Right lung (tissue), 10 donors: ENCODE measurements at places on chromosomes 1 and 21. TPM values are rescaled to one million over a fixed set of nuclear protein-coding genes. Genes with fewer than 3 reads are reported as not detected.

- peak; percentile 35 for DNase-seq
These were observed 361.0 kb downstream of the ADGRL2 start for GRCh38 chr1:82161700-82162141.

GRCh38 chr1:203477748-203478147 lies 2.1 kb downstream of the PRELP start:
- DNase-seq: no peak

DNA sequence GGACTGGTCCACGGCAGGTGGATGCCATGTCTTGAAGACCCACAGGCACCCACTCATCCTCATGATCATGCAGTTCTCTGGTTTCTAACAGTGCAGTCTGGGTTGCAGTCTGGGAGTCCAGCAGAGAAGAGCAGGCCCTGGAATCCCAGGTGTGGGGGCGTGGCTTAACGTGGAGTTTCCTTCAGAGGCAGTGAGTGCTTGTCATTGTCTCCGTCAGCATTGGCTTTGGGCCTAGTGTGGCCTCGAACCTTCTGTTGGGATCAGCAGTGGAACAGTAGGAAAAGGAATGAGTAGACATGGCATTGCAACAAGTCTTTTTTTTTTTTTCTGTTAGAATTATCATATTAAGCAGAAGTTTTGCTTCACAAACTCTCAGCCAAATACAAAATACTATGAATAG lies 12.8 kb downstream of the LGALS8 start:
- DNase-seq: no peak

DNA sequence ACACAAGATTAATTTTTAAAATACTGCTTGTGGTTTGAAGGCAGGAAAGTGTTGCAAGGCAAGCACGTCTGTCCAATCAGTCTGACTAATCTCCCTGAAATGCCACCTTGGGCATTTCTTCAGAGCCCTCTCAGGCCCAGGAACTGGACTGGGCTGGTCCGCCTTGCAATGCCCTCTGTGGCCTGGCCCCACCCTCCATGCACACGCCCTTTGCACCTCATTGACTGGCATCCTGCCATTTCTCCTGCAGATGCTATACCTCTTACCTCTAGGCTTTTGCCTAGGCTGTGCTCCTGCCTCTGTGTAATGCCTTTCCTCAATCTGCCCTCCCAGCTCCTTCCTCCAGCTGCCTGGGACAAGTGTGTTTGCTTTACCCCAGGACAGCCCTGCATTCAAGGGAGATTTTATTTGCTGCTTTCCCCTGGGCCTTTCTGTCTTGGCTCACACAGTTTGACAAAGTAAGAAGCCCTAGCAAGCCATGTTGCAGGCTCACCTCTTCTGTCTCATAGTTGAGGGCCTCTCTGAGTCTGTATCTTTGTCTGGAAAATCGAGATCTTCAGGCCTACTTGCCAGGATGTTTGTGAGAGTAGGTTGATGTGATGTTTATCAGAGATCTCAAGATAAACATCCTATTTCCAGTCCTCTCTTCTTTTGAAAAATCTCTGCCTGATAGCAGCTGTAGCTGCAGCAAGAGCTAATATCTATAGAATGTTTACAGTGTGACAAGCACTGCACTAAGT lies 149.2 kb upstream of the JUN start:
- peak; percentile 41 for DNase-seq

- DNase-seq: no peak
These were observed 99.9 kb downstream of the LYST start for GRCh38 chr1:235766794-235767285.

- no peak for DNase-seq
These were observed 11.7 kb downstream of the ATP1B1 start for GRCh38 chr1:169118227-169118626.

GRCh38 chr1:204410688-204411450 lies 748 bp downstream of the PPP1R15B start:
- peak; percentile 63 for DNase-seq

DNA sequence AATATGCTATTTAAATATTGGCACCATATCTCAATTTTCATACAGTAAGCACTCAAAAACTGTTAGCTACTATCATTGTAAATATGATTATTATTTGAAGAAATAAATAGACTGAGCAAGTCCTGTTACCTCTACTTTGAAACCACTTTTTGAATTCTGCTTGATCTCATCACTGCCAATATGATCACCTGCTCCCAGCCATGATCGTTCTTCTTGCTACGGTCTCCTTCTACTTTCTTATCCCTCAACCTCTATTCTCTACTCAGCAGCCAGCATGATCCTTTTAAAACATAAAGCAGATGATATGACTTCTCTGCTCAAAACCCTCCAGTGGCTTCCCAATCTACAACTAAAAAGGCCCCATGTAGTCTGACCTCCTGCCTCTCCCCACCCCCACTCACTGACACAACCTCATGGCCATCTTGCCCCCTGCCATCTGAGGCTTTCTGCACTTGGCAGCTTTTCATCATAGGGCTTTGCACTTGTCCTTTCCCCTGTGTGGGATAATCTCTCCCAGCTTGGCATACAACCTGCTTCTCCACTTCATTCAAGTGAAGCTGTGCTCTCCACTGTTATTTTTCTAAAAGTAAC lies 27.2 kb downstream of the CD34 start:
- DNase-seq: no peak

GRCh38 chr1:2556277-2556677 lies at the start of gene TNFRSF14:
TNFRSF14 (plus strand) TSS chr1:2556371; CDS start chr1:2556665, 294 bp downstream.
- peak; percentile 53 for DNase-seq

- DNase-seq: no peak
These were observed 57.3 kb downstream of the SLC25A24 start for GRCh38 chr1:108142773-108143394.

DNA sequence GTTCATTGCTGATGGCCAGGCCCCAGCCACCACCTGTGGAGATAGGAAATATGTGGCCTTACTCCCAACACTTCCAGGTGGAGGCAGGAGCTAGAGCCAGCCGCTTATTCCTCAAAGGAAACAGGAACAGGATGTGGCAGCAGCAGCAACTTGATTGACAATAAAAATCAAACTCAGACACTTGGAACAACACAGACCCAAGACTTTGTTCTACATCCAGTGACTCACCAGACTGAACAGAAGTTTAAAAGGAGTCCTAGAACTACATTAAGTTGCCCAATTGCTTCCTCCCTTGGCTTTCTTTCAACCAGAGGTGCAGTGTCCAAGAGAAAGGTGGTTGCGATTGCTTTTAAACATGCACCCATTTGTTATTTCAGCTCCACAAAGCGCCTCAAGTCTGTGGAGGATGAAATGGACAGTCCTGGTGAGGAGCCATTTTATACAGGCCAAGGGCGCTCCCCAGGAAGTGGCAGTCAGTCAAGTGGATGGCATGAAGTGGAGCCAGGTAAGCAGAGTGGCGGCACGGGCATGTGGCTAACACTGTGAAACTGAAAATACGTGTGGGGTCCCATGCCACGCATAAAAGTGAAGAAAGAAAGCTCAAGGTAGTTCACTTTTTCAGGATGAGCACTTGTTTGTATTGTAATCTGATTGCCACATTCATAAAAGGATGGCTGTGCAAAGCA lies 276.6 kb downstream of the NFIA start:
- DNase-seq: no peak

- DNase-seq: no peak
These were observed 34.2 kb downstream of the HIVEP3 start for GRCh38 chr1:41884256-41885230.

DNA sequence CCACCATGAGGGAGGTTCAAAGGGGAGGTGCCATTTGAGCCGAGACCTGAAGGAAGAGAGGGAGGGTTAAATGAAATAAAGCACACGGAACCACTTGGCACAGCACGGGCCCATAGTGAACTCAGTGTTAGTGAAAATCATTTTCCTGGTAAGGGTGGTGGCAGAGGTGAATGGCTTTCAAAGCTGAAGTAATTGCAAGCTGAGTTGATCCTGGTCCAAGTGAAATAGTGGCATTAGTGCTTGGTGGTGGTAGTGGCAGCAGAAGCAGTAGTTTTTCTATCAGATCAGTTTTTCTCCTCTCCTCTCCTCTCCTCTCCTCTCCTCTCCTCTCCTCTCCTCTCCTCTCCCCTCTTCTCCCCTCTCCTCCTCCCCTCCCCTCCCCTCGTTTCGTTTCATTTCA lies 30.5 kb upstream of the SRSF10 start:
- DNase-seq: no peak

DNA sequence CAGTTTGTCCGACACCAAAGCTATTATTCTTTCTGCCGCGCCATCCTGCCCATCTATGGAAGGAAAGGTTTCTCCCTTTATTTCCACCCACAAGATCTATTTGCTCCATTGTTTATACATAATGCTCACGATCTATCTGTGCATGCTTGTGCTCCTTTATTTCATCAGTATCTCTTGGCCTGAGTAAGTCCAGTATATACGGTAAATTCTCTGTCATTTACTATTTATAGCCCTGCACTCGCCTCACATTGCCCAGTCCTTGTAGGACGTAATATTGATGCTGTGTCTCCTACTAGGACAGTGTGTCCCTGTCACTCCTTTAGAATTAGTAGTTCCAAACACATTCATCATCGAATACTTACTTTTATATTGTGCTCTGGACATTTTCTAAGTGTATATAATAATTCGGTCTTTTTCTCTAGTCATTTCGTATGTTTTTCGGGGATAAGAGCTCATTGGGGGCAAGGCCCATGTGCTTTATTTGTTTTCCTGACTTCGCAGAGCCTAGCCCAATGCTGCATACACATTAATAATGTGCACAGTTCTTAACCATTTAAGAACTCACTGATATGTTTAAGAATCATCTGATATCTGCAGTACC lies 3.1 kb upstream of the NID1 start:
- no peak for DNase-seq

DNA sequence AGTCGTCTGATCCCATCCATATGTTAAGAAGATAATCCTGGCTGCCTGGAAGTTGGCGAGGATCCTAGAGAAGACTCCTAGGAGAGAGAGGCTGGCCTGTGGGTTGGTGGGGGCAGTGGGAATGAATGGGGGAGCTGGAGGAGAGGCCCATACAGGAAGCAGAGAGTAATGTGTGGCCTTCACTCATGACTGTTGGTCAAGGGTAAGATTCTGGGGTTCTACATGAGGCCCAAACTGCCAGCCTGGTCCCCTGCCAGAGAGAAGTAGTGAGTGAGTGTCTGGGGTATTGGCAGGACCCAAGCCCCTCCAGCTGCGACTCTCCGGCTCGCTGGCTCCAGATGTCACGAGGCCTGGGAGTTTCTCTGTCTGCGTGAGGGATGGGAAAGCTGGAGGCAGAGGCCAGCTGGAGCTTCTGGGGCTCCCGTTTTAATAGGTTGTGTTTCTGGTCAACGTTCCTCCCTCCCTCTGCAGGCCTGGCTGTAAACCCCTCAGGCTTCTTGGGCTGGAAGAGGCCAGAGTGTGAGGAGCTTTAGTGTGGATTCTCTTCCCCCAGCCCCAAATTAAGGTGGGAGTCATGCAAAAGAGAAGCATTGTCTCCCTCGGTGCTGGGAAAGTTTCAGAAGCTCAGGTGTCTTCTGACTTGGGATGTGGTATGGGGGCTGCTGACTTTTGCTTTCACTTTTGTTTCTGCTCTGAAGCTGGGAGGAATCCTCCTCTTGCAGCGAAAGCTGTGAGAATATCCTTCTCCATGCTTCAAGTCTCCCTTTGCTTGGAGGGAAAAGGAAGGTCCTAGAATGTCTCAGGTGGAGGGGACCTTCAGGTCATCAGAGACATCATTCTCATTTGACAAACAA lies 2.6 kb downstream of the TMEM51 start:
- no peak for DNase-seq

GRCh38 chr1:216499581-216500272 lies 76.5 kb upstream of the USH2A start:
- no peak for DNase-seq

DNA sequence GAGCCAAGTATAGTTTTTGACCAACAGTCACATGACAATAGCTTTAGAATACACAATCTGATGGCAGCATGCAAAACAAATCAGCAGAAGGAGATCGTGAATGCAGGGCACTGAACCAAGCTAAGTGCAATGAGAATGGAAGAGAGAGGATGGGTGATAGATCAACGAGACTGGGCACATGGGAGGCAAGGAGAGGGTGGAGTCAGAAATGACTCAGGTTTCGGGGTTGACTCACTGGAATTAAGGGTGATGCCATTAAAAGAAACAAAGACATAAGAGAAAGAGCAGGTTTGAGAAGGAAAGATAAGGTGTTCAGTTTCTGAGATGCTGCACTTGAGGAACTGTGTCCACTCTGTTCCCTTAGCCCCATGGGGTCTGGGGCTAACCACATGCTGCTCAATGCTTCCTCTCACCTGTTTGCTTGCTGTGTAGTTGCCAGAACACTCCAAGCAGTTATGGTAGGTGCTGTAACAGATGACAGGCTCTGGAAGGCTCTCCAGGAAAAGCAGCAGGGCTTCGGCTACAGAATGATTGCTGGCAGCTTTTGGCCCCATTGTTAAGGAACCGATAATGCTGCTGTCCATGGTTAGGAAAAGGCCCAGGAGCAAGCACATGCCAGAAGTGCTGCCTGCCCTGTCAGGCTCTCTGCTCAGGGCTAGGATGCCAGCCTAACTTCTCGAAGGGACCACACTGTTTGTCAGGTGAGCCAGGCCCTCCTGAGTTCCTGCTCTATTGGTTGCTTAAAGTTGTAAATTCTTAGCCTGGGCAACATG lies 6.1 kb upstream of the MTF1 start:
- DNase-seq: no peak

GRCh38 chr1:113198806-113199205 lies 125.8 kb downstream of the LRIG2 start:
- DNase-seq: no peak

GRCh38 chr1:195721210-195721971 lies 886.8 kb downstream of the KCNT2 start:
- DNase-seq: no peak

- no peak for DNase-seq
These were observed 60.3 kb downstream of the GALNT2 start for GRCh38 chr1:230127105-230128054.

- DNase-seq: no peak
These were observed 45.2 kb downstream of the SLC37A1 start for GRCh38 chr21:42558846-42559245.

DNA sequence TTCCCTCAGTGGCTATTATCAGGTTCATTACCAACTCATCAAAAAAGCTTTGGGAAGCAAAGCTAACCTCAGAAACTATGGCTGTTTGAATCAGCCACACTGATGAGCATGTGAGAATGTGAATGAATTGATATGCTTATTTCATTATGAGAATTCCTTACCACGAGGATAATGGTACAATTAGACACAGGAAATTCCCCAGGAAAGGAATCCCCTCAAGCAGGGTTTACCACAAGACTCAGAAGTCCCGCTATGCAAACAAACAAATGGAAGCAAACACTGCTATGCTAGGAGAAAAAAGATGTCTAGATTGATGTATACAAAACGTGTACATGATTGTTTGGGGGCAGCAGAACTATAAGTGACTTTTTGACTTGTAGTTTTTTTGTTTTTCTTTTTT lies 205.0 kb downstream of the HMCN1 start:
- no peak for DNase-seq

PWP2 gene
- 8.4 TPM for polyA plus RNA-seq

CSDE1 gene
- polyA plus RNA-seq: 485 TPM

F11R gene
- polyA plus RNA-seq: 98.3 TPM

C1orf141 gene
- polyA plus RNA-seq: not detected

NECTIN4 gene
- polyA plus RNA-seq: 10.9 TPM

LIPI gene
- 0.28 TPM for polyA plus RNA-seq

TMEM200B gene
- polyA plus RNA-seq: 15.8 TPM

OPTC gene
- polyA plus RNA-seq: not detected

HTR6 gene
- not detected for polyA plus RNA-seq

RORC gene
- 11.2 TPM for polyA plus RNA-seq

ZNF695 gene
- 2.1 TPM for polyA plus RNA-seq

GNG4 gene
- polyA plus RNA-seq: 2.4 TPM

STUM gene
- polyA plus RNA-seq: 1.1 TPM

CFAP410 gene
- 19.8 TPM for polyA plus RNA-seq

KRTAP19-1 gene
- not detected for polyA plus RNA-seq

PODN gene
- 14.0 TPM for polyA plus RNA-seq

FAM78B gene
- 0.81 TPM for polyA plus RNA-seq
